Thyroid gland (tissue), 4 donors: ENCODE measurements at places on chromosomes 12 and 14. TPM values are rescaled to one million over a fixed set of nuclear protein-coding genes. Genes with fewer than 3 reads are reported as not detected.

Gene RNASE1
- total RNA-seq, result 81.4 TPM

Gene GPR84
- not detected for total RNA-seq

Gene LIN52
- 7.1 TPM for total RNA-seq

Gene GPR135
- total RNA-seq, result 7.4 TPM

Gene PPP1R36
- total RNA-seq, result 0.67 TPM

Gene TPPP2
- not detected for total RNA-seq

Gene KIF26A
- total RNA-seq, result 6.0 TPM

Gene TNS2
- total RNA-seq, result 106 TPM

Gene LYSET
- 17.7 TPM for total RNA-seq

Gene ANHX
- total RNA-seq, result not detected

Gene SLCO1B1
- total RNA-seq, result not detected

Gene CISTR
- not detected for total RNA-seq

Gene TRHDE
- total RNA-seq, result 0.81 TPM

Gene C12orf56
- not detected for total RNA-seq

Gene RAD9B
- total RNA-seq, result not detected

Gene SLC11A2
- total RNA-seq, result 100 TPM

Gene TAS2R30
- total RNA-seq, result 10.4 TPM

Gene NEK9
- total RNA-seq, result 84.6 TPM

Gene MYH7
- total RNA-seq, result not detected

Gene FAM186B
- 1.1 TPM for total RNA-seq

Gene ALX1
- not detected for total RNA-seq

Gene PLEK2
- total RNA-seq, result 66.2 TPM

Gene DAO
- not detected for total RNA-seq

Gene CSRP2
- total RNA-seq, result 65.1 TPM

Gene EID3
- total RNA-seq, result 22.2 TPM

Gene EPYC
- not detected for total RNA-seq

Gene ITFG2
- total RNA-seq, result 87.9 TPM

Gene SLC4A8
- 0.40 TPM for total RNA-seq

Gene GPR132
- total RNA-seq, result 2.0 TPM

Gene TAS2R9
- total RNA-seq, result not detected

Gene TMCC3
- 15.0 TPM for total RNA-seq

Gene KLRC4
- total RNA-seq, result 2.4 TPM

Gene KRT77
- total RNA-seq, result not detected

Gene PLXNC1
- 4.6 TPM for total RNA-seq

Gene SYT1
- total RNA-seq, result 2.4 TPM

Gene GLI1
- total RNA-seq, result 2.2 TPM

Gene SLC5A8
- total RNA-seq, result 51.3 TPM

Gene TRAFD1
- total RNA-seq, result 27.1 TPM

Gene ZCCHC8
- total RNA-seq, result 38.0 TPM

Gene RFX4
- total RNA-seq, result 0.45 TPM

Gene KRT75
- not detected for total RNA-seq

Gene TBX5
- total RNA-seq, result 2.3 TPM

Gene MEG3
- 11.3 TPM for total RNA-seq

Gene MSRB3
- 19.1 TPM for total RNA-seq

Gene OAS1
- total RNA-seq, result 5.5 TPM

Gene KRT79
- not detected for total RNA-seq

Gene MANSC4
- not detected for total RNA-seq

Gene WSB2
- total RNA-seq, result 64.6 TPM
